ENCODE measurements at places on chromosomes 5 and 9.

DNA sequence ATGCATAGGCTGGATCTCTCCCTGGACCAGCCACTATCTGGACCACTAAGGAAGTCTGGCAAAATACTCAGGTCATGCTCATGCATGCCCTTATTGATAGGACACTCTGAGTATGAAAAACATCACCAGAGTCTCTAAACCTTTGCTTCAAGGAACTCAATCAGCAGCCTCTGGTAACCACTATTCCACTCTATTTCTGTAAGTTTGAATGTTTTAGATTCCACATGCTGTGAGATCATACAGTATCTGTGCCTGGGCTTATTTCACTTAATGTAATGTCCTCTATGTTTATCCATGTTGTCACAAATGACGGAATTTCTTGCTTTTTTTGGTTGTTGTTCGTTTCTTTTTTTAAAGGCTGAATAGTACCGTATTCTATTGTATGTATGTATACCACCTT lies 68.3 kb downstream of the TARS1 start:
- no peak for DNase-seq

GRCh38 chr5:139664086-139664693 lies 16.0 kb downstream of the CXXC5 start:
- DNase-seq = no peak

DNA sequence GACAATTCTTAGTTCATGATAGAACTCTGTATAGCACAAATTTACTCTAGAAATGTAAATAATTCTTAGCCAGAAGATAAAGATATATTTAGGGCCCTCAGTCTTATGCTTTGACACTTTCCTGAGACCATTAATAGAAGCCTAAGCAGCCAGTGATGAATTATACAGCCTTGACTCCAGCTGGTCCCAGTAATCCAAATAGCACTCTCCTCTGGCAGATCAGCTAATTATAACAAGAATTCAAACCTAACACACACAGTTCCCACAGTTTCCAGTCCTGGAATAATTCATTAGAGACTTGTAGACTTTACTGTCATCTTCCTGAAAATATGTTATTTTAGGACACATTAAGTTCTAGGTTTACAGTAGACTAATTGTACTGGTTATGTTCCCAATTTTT lies 50.4 kb downstream of the SHOC1 start:
- no peak for DNase-seq

- DNase-seq = no peak
Measured at GRCh38 chr5:73867345-73868335, 241.6 kb downstream of the ARHGEF28 start.

DNA sequence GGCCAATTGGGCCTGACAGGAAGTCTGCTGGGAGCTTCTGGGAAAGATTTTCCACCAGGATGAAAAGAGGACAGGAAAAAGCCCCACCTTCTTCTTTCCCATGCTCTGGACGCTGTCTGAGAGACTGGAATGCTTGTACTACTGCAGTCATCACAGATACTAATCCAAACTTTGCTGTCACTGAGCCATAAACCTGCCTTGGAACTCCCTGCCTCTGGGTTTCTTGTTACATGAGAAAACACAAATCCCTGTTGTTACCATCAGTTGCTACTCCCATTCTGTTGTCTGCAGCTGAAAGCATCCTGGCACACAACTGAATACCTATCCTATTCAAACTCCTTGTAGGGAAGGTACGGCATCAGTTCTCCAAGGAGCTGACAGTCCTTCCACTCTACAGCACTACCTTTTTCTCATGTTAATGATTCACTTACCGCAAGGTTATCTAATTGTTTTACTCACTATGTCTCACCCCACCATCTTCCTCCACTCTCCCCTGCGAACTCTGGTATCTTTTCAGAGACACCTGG lies 167.5 kb downstream of the CDK5RAP2 start:
- DNase-seq = no peak

- no peak for DNase-seq
Measured at GRCh38 chr5:95738072-95738471, 6.9 kb downstream of the RHOBTB3 start.

DNA sequence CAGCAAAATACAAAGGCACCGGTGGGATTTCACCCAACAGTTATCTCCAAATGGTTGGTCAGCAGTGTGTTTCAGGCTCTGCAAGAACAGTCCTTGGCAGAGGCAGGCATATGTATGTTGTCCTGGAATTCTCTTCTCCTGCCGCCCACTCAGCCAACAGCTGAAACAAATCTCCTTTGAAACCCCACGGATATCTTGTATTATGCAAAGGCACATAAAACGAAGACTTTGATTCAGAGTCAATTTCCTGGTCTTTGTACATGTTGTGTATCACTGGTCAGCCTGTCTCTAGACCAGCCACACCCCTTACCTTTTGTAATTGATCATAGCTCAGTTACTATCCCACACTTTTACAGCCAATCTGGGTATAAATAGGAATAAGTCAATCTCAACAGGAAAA lies 29.2 kb downstream of the FREM1 start:
- DNase-seq = no peak

DNA sequence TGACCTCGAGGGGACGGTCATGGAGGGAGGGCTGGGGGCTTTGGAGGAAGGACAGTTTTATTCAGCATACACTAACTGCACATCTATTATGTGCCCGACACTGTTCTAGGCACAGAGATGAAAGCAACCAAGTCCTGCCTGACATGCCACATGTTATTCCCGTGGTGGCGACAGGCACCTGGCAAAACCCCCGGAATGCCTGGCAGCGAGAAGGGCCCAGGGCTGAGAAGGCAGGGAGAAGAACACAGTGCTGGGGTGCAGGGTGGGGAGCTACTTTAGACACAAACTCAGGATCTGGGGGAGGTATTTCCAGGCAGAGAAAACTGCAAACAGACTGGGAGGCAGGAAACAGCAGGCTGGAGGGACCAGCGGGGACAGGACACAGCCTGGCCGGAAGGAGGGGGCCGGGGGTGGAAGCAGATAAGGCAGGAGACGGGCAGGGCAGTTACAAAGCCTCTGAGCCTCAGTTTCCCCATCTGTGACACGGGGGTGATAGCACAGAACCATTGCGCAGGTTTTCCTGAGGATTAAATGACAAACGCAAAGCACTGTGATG lies 77.7 kb downstream of the STK10 start:
- DNase-seq = no peak

DNA sequence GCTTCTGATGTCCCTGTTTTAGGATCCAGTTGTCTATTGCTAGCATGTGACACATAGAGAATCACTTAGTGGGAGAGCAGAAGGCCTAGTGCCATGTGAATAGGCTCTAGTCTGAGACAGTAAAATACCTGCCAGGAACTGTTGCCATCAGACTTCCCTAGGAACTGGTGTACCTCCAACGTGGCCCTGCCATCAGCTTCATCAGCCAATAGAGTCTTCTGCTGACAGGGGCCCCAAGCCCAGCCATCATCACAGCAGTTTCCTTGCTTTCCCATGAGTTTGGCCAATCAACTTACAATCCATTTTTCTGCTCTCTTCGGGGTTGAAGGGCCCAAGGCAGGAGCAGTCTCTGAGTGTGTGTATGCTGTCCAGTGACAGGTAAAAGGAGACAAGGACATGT lies 128.4 kb upstream of the ADRA1B start:
- DNase-seq = no peak

DNA sequence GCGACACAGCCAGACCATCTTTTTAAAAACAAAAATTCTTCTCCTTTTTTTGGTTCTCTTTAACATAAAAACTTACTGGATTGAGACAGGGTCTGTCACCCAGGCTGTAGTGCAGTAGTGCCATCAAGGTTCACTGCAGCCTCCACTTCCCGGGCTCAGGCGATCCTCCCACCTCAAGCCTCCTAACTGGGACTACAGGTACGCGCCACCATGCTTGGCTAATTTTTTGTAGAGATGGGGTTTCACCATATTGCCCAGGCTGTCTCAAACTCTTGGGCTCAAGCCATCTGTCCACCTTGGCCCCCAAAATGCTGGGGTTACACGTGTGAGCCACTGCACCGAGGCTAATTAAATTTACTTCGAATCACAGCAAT lies 13.8 kb downstream of the HNRNPK start:
- DNase-seq = no peak

DNA sequence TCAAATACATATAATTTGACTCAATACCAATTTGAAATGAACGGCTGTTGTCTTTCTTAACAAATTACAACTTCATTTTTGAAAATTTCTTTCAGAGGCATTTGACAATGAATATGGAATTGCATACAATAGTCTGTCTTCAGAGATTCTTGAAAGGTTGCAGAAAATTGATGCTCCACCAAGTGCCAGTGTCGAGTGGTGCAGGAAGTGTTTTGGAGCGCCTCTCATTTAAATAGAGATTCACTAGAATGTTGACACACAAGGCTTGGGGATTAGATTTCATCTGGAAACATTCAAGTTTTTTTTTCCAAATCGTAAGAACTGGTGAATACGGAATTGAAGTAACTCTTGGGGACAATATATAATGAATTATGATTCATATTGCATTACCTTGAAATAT lies 8.1 kb downstream of the RPS6 start:
- no peak for DNase-seq

DNA sequence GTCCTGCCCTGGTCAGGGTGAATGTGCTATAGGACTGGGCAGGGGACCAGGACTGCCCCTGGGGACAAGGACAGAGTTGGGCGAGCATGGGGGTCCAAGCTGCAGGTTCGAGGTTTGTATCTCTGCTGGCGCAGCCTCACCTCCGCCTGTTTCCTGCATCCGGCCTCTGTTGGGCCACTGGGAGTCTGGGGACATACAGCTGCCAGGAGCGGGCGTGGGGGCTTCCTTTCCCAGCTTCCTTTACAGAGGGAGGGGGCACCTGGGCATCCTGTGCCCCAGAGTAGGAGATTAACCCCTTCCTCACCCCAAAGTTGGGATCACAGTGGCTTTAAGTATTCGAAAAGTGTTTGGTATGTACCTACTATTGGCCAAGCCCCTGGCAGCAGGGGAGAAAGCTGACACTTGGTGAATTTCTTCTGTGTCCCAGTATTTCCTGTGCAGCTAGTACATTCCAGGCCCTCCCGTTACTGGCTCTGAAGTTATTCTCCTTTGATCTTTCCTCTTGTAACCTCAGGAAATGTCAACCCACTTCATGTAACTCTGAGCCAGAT lies 19.0 kb downstream of the OLFML2A start:
- DNase-seq = no peak

- no peak for DNase-seq
Measured at GRCh38 chr9:28272127-28272526, 698.8 kb upstream of the C9orf72 start.

DNA sequence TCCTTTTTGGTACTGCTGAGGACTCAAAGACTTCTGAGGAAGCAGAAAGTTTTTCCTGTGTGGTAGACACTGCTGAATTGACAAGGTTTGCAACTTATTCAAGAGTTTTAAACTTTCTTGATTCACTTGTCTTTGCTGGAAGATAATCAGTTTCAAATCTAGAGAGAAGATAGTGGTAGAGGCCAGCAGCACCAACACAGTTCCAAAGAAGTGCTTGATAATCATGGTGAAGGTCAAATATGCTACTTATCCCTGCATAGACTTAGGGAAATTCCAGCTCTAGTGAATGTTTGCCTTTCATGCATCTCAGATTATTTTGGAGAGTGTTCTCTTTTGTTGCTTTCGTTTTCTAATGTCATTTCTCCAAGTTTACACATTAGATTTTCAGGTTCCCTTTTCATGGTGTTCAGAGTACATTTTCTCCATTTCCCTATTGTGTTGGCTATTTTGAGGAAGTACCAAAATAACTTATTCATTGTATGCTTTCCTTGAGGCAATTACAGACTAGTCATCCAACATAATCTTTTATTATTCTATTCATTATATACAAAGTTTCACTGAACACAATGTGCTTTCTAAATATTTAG lies 550 bp downstream of the IFNE start:
- no peak for DNase-seq

GRCh38 chr9:135726138-135726853 lies 24.3 kb downstream of the KCNT1 start:
- no peak for DNase-seq

DNA sequence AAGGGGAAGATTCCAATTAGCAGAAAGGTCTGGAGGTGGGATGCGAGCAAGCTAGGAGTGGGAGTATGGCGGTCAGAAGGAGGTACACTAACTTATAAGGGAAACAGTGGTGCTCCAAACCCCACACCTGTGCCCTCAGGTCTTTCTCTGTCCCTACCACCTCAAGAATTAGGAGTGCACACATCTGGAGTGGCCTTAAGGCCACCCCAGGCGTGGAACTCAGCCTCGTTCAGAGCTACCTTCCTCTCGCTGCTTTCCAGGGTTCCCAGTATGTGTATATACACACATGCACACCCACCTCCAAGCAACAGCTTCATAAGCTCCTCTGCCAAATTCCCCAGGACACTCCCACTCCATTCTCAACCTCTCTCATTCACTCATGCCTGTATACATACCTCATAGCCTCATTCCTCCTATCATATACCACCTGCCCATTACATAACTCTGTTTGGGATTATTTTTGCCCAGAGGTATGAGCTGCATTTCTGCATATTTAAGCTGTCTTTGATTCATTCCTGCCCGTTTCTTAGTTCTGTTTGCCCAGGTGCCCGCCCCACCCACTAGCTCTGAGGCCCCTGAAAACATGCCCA lies 118.7 kb downstream of the PSD2 start:
- no peak for DNase-seq

GRCh38 chr9:35579130-35579529 lies 25.9 kb upstream of the TESK1 start:
- no peak for DNase-seq

DNA sequence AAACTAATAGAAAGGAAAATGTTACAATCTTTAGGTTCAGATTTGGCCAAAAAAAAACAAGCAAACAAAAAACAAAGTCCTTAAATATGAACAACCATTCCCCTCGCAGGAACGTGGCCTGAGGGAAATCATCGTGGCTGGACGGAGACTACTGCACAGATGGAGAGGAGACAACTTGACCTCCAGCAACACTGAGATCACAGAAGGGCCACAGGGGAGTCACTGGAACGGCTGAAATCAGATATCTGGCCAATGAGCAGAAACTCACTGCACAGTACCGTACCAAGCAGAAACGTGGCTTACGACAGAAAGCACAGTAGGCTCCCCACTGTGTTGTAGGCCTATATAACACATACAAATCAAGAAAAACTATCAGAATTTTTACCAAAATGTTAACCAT lies 27.7 kb downstream of the CAMSAP1 start:
- DNase-seq = no peak

- no peak for DNase-seq
Measured at GRCh38 chr5:135242866-135243555, 156.0 kb downstream of the MACROH2A1 start.

- DNase-seq = no peak
Measured at GRCh38 chr9:4299005-4299795, 668 bp downstream of the GLIS3 start.

DNA sequence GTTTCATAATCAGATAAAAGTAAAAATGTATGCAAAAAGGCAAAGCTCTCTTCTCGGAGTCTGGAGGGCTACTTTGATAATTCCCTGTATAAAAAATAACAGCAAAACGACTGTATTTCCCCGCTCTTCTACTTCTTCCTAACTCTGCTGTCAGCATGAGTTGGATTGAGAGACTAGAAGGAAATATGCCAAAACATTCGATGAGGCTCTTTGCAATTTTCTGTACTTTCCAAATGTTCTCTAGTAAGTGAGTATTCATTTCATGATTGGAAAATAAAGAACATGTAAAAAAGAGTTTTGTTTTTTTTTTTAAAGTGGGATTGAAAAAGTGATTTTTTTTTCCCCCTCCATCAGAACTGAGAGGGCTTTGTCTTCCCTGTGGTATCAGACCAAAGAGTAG lies 677.5 kb downstream of the ACTL7B start:
- no peak for DNase-seq

All from stimulated activated CD8-positive, alpha-beta memory T cell treated with anti-CD3 and anti-CD28 coated beads, Interleukin-15, amount 100 ng/mL, for 4 hours (primary cell).